Muscle of arm (tissue), 14 donors: ENCODE measurements at places on chromosomes 6 and 20.
A peak's percentile ranks its signal among the peaks of the same experiment; 100 is the strongest.

DNA sequence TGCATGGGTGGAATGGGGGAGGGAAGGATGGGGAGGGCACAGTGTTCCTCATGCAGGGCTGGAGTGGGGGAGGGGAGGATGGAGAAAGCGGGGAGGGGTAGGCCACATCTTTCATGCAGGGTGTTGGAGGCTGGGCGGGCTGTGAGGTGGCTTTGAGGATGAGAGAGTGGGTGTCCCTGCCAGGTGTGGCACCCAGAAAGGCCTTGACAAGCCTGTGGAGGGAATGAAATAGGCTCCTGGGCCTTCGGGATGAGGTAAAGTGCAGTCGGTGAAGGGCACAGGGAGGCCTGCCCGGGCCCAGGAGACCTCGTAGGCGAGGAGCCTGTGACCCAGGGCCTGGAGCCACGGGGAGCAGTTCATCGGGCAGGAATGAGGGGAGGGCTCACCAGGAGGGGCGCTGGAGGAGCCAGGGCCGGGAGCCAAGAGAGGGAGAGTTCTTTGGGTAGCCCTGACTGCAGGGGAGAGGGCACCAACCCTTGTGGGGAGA, 7.6 kb downstream of the CEBPB start:
- DNase-seq, result no peak

DNA sequence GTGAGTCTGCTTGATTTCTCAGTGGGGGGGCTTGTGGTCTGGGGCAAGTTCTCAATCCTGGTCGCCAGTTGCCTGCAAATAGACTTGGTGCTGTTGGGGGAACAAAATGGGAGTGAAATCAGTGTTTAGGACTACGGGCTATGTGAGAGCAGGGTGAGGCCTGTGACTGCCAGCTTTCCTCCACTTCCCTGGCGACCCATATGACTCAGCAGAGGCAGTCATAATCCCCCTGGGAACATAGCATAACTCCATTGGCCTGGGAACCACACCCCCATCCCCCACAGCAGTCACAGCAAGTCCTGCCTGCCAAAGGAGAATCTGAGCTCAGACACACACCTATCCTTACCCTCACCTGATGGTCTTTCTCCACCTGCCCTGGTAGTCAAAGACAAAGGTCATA, 387.9 kb downstream of the LMBRD1 start:
- DNase-seq, result no peak

DNA sequence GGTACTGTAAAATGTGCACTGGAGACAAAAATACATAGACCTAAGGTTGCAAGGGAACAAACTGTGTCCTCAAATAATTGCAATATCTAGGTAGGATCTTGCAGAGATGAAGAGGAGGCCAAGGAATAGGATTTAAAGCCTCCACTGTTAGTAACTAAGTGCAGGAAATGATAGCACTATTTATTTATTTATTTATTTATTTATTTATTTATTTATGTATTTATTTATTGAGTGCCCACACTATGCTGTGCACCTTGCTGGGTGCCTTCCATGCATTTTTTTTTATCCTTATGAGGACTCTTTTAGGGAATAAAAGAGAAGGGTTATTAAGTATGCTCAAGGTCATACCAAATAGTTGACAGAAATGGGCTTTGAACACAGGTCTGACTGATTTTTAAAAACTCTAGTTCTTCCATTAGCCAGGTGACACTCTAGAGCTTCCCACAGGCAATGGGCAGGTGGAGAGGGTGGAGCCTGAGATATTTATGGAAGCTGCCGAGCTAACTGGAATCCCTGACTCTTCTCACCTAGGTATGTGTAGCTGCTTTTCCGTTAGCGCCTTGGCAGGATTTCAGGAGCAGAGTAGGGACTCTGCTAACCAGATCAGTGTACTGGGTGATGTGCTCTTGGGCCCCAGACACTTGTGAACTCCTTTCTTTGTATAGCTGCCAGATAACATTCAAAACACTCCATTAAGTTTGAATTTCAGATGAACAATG, 12.8 kb upstream of the NUP153 start:
- no peak for DNase-seq

- DNase-seq, result no peak
Measured at GRCh38 chr20:45405571-45406259, 2.4 kb upstream of the DBNDD2 start.

- DNase-seq, result no peak
Measured at GRCh38 chr6:145138469-145139139, 596.7 kb downstream of the EPM2A start.

- DNase-seq, result no peak
Measured at GRCh38 chr6:128964233-128964755, 81.4 kb downstream of the LAMA2 start.

- no peak for DNase-seq
Measured at GRCh38 chr6:42120895-42121865, 21.2 kb downstream of the C6orf132 start.

DNA sequence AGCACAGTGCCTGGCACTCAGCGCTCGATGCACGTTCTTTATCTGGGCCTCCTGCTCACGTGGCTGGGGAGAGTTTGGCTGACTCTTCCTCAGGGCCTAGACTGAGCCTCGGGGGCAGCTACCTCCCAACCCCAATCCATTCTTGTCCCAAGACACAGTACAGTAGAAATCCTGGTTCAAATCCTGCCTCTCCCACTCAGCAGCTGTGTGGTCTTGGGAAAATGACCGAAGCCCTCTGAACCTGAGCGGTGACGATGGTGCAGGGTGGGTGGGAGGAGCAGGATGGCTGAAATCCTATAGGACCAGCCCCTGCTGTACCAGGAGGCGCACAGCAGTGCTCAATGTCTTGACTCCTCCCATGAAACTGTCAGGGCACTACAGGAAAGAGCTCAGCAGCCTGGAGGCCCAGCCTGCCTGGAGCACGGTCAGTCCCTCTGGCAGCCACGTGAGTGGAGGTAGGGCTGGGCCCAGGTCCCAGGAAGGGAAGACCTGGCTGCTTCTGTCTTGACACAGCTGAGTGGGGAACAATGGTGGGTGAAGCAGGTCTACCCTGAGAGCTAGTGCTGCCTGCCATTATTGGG, 31.5 kb downstream of the PDRG1 start:
- no peak for DNase-seq

GRCh38 chr6:41714556-41715273, 20.7 kb downstream of the TFEB start:
- no peak for DNase-seq

- DNase-seq, result no peak
Measured at GRCh38 chr20:19543101-19543500, 215.0 kb upstream of the RIN2 start.

GRCh38 chr6:135810486-135810885, 41.0 kb upstream of the PDE7B start:
- DNase-seq, result no peak

GRCh38 chr6:41900861-41901260, 5.7 kb upstream of the USP49 start:
- no peak for DNase-seq

GRCh38 chr6:159039885-159040258, 4.9 kb downstream of the TAGAP start:
- DNase-seq, result no peak

GRCh38 chr6:41654698-41655151, 16.5 kb downstream of the MDFI start:
- DNase-seq, result no peak

GRCh38 chr6:100449239-100449691, 15.5 kb downstream of the SIM1 start:
- DNase-seq, result no peak

- peak; percentile 73 for DNase-seq
Measured at GRCh38 chr20:38073307-38074071, 39.9 kb downstream of the RPRD1B start.

- no peak for DNase-seq
Measured at GRCh38 chr6:160412993-160413392, 64.8 kb downstream of the SLC22A3 start.

GRCh38 chr20:50427719-50428083, 82.5 kb upstream of the PTPN1 start:
- no peak for DNase-seq

DNA sequence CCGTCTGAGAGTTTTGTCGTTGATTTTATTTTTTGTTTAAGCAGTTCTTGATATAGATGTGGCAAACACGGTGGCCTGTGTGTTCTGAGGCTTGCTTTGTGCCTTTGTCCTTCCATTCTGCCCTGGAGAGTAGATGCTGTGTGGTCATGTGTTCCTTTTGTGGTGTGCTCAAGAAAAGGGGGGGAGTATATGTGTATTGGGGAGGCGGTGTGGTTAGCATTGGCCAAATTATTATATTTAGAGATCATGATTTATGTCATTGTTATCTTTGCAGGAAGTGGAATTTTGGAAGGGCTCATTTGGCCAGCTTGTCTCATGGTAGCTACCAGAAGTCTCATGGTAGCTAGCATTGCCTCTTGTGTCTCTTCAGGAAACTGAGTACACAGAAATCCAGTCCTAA, 16.4 kb downstream of the RREB1 start:
- DNase-seq, result no peak

- no peak for DNase-seq
Measured at GRCh38 chr6:142531727-142532126, 229.9 kb downstream of the ADGRG6 start.

DNA sequence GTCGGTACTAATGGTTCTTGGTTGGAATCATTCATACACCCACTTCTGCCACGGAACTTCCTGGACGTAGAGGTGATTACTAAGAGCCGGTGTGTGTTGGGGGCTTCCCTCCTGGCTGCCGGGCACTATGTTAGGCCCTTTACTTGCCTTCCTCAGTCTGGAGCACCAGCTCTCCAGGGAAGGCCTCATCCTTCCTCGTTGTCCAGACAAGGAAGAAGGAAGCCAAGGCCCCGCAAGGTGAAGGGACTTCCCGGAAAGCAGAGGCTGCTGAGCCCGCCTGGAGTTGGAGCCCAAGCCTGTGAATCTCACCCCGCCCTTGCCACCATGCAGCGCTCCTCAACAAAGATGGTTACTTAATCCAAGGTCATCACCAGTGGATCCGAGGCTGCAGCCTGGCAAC, 26.2 kb downstream of the AAR2 start:
- DNase-seq, result no peak

GRCh38 chr20:54320148-54320607, 112.3 kb downstream of the PFDN4 start:
- DNase-seq, result no peak

GRCh38 chr6:77228279-77228678, 235.0 kb downstream of the HTR1B start:
- DNase-seq, result no peak

- no peak for DNase-seq
Measured at GRCh38 chr6:44329858-44330257, 12.6 kb upstream of the SPATS1 start.

GRCh38 chr6:69820438-69820837, 23.6 kb upstream of the LMBRD1 start:
- DNase-seq, result no peak

DNA sequence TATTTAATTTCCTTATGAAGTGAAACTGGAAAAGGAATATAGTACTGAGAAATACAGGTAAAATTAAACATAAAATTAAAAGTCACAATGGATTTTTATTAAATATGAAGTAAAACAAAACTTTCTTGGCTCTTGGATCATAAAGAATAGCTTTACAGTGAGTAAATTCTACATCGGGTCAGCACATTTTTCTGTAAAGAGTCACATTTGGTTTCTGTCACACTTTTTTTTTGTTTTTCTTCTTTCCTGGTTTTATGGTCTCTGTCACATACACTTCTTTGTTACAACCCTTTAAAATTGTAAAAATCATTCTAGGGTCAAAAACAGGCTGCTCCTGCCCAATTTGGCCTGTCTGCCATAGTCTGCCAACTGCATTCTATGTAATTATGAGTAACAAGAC, 254.4 kb upstream of the POU3F2 start:
- no peak for DNase-seq

DNA sequence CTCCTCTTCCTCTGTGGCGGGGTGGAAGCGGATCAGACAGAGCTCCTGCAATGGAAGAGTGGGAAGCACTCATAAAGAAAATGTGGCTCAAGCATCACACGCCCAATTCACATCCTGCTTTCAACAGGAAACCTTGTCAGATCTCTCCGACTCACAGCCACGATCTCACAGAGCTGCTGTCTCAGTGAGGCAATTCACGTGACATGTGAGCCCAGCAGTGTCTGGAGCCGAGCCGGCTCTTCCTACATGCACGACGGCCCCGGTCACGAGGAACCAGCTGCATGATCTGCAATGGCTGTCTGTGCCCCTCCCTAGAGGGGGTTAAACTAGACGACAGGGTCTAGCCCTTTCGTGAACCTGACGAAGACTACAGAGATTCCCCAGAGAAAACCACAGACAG, 29.5 kb upstream of the TCFL5 start:
- no peak for DNase-seq

DNA sequence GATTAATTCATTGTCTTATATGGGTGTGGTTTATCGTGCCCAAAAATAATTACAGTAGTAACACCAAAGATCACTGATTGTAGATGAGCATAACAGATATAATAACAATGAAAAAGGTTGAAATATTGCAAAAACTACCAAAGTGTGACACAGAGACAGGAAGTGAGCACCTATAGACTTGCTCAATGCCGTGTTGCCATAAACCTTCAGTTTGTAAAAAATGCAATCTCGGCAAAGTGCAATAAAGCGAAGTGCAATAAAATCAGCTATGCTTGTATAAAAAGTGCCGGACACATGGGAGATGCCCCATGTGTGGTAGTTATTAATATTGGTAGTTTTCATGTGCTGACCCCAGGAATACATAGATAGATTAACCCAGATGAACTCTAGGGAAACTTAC, 192.6 kb downstream of the NRN1 start:
- no peak for DNase-seq

DNA sequence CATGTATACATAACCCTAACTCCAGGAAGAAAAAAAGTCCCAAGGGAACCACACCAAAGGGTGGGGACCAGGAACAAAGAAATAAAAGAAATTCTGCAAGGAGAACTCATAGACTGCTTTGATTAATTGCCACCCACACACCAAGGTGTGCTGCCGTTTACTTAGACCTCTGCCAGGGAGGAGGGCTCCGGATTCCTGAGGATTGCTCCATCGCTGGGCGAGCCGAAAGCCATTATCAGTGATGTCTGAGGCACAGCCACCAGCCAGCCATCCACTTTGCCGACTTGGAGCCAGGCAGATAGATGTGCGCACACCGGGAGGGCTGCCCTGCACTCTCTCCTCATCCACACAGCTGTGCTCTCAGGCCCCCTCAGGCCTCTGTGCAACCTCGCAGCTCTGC, 272.7 kb upstream of the FOXQ1 start:
- no peak for DNase-seq

DNA sequence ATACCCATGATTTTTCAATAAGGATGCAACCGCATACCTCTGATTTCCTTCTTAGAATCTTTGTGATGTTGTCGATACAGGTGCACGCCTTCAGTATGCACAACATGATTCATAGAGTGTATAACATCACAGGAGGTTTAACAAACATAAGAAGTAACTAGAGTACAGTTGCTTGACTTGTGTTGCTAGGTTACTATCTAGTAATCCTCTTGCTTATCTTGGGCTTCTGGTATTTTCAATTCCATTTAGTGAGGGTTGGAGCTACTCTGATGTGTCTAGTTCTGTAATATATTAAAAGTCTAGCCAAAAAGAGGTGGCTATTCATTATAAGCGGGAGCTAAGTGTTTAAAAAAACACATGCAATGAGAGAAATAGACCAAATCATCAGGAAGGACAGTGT, 85.5 kb upstream of the TENT5A start:
- DNase-seq, result no peak
